Caco-2 (cell line): ENCODE measurements at places on chromosomes 11 and 22. TPM values are rescaled to one million over a fixed set of nuclear protein-coding genes. Genes with fewer than 3 reads are reported as not detected.

DNA sequence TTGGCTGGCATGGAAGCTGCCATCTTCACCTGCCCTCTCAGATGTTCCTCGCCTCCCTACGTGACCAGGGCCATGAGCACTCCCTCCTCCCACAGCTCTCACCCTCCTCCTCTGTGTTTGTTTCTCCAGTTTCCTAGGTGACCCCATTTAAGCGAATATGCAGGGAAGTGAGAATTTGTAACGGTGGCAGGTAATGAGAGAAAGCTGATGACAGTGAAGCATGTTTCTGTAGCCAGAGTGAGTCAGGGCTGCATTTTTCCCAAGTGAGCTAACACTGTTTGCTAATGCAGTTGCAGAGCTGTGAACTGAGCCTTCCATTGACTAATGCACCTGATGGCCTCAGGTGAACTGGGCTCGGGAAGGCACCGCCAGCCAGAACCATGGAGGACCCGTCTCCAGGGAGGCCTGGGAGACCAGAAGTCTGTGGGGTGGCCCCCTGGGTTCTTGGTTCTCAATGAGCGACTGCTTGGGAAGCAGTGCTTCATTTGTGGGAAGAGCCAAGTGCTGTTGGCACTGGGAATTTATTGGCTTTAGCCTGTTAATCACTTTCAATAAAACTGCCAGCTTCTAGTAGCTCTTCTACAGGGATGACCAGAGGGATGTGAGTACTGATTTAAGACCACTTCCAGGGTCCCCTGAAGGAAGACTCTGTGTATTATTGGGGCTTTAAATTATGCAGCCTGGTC is 64.5 kb downstream of the BARX2 start:
- peaks cover 19% of the 10 kb centered on the region for H3K4me1 ChIP-seq
- no peaks in the 10 kb centered on the region for H3K36me3 ChIP-seq
- peak; percentile 65 for DNase-seq
- H3K4me3 ChIP-seq: no peak overlapping the region
- no peaks in the 10 kb centered on the region for H3K27me3 ChIP-seq

DNA sequence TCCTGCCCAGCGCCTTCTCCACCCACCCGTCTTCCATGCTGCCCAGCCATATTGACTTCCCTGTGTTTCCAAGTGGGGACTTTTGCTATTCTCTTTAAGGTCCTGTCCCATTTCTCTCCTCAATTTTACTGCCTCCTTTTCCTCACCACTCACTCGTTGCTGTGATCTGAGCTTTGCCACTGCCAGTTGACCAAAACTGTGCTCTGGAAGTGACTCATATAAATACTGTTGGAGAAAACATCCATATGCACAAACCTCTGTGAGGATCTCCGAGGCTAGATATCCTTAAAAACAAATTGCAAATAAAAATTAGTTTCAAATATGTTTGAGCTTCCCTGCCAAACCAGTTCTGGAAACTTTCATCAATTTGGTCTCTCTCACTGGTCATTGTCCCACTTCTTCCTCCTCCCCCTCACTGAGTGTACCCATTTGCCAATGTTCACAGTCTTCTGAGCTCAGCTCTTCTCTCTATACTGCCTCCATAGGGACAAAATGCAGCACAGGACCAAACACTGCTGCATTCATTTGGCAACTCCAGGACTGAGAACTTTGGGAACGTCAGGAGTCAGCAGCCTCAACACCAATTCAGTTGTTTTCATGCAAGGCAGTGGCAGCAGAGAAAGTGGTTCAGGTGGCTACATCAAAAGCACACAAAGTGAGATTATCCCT is 34.0 kb upstream of the MMP13 start:
- no peak overlapping the region for H3K4me3 ChIP-seq
- H3K36me3 ChIP-seq: no peaks in the 10 kb centered on the region
- H3K27ac ChIP-seq: no peak overlapping the region
- DNase-seq: no peak

DNA sequence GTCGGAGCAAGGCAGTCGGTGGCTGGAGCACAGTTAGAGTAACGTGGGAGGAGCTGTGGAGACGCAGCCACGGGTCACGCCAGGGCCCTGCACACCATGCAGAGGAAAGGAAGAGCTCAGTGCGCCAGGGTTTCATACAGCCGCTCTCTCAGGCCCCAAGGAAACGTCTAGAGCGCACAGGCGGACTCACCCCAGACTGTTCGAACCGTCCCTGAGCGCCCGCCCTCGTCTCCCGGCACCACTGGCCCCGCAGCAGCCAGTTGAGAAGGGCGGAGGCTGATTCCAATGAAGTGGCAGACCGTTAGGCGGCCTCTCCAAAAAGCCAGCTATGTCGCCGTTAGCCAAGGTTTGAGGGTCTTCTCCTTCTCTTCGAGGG is 483 bp upstream of the HYLS1 start:
- no peaks in the 10 kb centered on the region for H3K27me3 ChIP-seq
- no peak overlapping the region; the same call in 1 of the 2 replicates for H3K4me3 ChIP-seq
- DNase-seq: no peak
- H3K36me3 ChIP-seq: no peaks in the 10 kb centered on the region

DNA sequence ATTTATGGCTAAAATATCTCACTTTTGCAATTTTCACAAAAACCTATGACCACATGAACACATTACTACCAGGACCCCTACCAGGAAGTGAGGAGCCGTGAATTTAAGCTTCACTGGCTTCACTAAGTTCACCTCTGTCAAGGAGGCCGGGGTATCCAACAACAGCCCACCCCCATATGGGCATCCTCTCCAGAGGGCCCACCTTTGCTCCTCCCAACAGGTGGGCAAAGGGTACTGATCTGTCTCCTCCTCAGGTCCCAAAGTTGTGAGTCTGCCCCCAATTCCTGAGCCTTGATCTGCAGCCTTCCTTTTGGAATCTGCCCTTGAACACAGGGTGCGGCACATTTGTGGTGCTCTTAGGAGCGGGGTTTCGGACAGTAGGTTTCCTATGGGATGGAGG is 66.9 kb downstream of the OTOG start:
- H3K36me3 ChIP-seq: no peaks in the 10 kb centered on the region
- no peak overlapping the region for H3K27ac ChIP-seq
- peaks cover 2% of the 10 kb centered on the region for H3K27me3 ChIP-seq
- no peaks in the 10 kb centered on the region for H3K4me1 ChIP-seq

GRCh38 chr11:44819346-44819745 is 92.6 kb downstream of the TSPAN18 start:
- H3K4me3 ChIP-seq: no peak overlapping the region
- peaks cover 1% of the 10 kb centered on the region for H3K27me3 ChIP-seq
- H3K27ac ChIP-seq: no peak overlapping the region
- H3K36me3 ChIP-seq: no peaks in the 10 kb centered on the region
- DNase-seq: no peak
- 0 out of 2 replicates have a peak, but pooled peaks cover 5% of the 10 kb centered on the region for H3K4me1 ChIP-seq

DNA sequence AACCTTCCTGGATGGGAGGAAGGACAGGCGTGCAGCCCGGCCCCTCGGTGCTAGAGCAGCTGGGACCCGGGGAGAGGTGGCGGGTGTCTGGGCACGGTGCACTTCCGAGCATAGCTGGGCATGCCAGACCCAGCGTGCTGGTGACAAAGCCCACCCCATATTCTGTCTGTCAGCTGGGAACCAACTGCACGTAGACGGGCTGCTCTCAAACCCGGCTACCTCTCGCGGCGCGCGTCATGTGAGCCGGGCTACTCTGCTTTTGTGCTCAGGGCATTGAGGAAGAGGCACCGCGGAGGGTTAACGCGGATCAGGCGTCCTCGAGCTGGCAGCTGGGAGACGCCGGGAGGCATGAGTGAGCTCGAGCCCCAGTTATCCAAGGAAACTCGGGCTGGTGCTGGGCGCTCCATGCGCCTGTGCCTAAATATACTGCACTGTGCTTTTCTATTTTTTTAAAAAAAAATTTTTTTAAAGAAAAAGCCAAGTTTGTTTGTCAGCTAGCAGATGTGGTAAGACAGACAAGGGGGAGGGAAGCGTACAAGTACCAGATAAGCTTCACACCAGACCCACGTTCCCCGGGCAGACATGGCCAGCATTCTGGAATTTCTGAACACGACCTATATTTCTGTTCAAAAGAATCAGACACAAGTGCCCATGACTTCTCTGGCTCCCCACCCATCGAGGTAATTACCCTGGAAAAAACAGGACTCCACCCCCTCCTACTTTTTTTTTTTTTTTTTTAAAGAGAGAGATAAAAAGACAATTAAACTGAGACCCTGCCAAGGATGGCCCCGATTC is 425.6 kb downstream of the SHANK2 start:
- no peak overlapping the region for H3K4me3 ChIP-seq
- no peak overlapping the region for H3K27ac ChIP-seq
- H3K4me1 ChIP-seq: no peaks in the 10 kb centered on the region
- H3K36me3 ChIP-seq: peaks cover 4% of the 10 kb centered on the region

- no peak overlapping the region for H3K27ac ChIP-seq
- no peaks in the 10 kb centered on the region for H3K4me1 ChIP-seq
- no peak for DNase-seq
- no peak overlapping the region for H3K4me3 ChIP-seq
- no peaks in the 10 kb centered on the region for H3K36me3 ChIP-seq
These were observed 70.0 kb downstream of the EXT2 start for GRCh38 chr11:44165432-44165831.

Gene ZNF214
- 0.16 and 0.70 TPM in 2 replicates for total RNA-seq

Gene DUSP8
- 7.7 and 12.1 TPM in 2 replicates for total RNA-seq
